ENCODE measurements at places on chromosomes 16 and 17. TPM values are rescaled to one million over a fixed set of nuclear protein-coding genes. Genes with fewer than 3 reads are reported as not detected.

GRCh38 chr17:6796887-6797490, 21.0 kb downstream of the FBXO39 start:
- H3K36me3 ChIP-seq, result no peaks in the 10 kb centered on the region
- no peaks in the 10 kb centered on the region for H3K4me1 ChIP-seq
- H3K27me3 ChIP-seq, result no peaks in the 10 kb centered on the region
- no peak for DNase-seq
- no peak overlapping the region for H3K27ac ChIP-seq
- no peak overlapping the region for H3K4me3 ChIP-seq

Gene HID1
- 2.3 TPM for total RNA-seq

- no peak for DNase-seq
- H3K27ac ChIP-seq, result no peak overlapping the region
- H3K4me1 ChIP-seq, result no peaks in the 10 kb centered on the region
- H3K36me3 ChIP-seq, result no peaks in the 10 kb centered on the region
Measured at GRCh38 chr16:82639666-82640336, 13.0 kb downstream of the CDH13 start.

DNA sequence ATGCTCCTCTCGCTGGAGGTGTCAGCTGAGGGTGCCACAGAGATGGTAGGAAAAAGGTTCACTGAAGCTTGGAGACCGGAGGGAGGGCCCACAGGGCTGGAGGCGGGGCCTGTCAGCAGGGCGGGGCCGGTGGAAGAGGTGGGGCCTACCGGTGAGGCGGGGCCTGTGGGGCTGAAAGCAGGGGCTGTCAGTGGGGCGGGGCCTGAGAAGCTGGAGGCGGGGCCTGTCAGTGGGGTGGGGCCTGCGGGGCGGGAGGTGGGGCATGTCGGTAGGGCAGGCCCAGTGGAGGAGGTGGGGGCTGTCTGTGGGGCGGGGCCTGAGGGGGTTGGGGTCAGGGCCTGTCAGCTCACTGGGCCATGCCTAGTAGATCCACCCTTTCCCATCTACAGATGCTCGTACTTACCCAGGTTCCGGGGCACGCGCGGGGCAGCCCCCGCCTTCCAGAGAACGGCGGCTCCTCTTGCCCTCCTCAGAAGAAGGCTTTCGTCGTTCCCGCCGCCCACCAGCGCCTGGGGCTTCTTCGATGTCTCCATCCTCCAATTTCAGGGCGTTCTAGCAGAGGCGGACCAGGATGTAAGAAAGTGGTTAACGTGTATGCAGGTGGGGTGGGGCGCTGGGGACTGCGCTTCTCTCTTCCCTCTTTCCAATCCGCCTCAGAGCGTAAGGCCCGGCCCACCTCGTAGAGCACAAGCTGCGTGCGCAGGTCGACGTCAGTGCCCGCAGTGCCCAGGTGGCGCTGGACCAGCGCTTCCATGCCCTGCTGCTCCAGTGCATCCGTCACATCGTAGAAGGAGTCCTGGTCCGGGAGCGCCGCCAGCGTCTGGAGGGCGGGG, 9.8 kb downstream of the TMEM208 start:
- peak; percentile 64 for DNase-seq
- H3K27me3 ChIP-seq, result no peaks in the 10 kb centered on the region
- H3K36me3 ChIP-seq, result peaks cover 17% of the 10 kb centered on the region
- no peaks in the 10 kb centered on the region for H3K4me1 ChIP-seq
- no peak overlapping the region for H3K4me3 ChIP-seq

GRCh38 chr17:28747051-28747691, 3.4 kb downstream of the TRAF4 start:
- DNase-seq, result no peak
- no peak overlapping the region for H3K4me3 ChIP-seq
- H3K4me1 ChIP-seq, result peaks cover 36% of the 10 kb centered on the region
- no peaks in the 10 kb centered on the region for H3K36me3 ChIP-seq
- no peaks in the 10 kb centered on the region for H3K27me3 ChIP-seq
- H3K27ac ChIP-seq, result no peak overlapping the region

Gene SOCS1
- total RNA-seq, result 144 TPM

Gene HAS3
- 0.55 TPM for total RNA-seq

- H3K27me3 ChIP-seq, result no peaks in the 10 kb centered on the region
- no peak overlapping the region for H3K4me3 ChIP-seq
- H3K27ac ChIP-seq, result no peak overlapping the region
Measured at GRCh38 chr17:50966163-50966666, 100.1 kb upstream of the TOB1 start.

Gene SMYD4
- total RNA-seq, result 18.7 TPM

GRCh38 chr17:17794382-17794781, 42.4 kb downstream of the SREBF1 start:
- no peak overlapping the region for H3K4me3 ChIP-seq
- no peaks in the 10 kb centered on the region for H3K27me3 ChIP-seq
- no peaks in the 10 kb centered on the region for H3K36me3 ChIP-seq
- no peak overlapping the region for H3K27ac ChIP-seq

DNA sequence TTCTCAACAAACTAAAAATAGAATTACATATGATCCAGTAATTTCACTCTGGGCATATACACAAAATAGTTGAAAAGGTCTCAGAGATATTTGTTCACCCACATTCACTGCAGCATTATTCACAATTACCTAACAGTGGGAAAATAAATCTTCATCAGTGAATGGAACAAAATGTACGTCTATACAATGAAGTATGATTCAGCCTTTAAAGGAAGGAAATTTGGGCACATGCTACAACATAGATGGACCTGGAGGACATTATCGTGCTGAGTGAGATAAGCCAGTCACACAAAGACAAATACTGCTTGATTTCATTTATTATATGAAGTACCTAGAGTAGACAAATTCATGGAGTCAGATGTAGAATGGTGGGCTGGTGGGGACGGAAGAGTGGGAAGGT, 47.0 kb downstream of the MFSD11 start:
- no peak overlapping the region for H3K27ac ChIP-seq
- H3K36me3 ChIP-seq, result peaks cover 6% of the 10 kb centered on the region
- H3K4me3 ChIP-seq, result no peak overlapping the region
- no peaks in the 10 kb centered on the region for H3K4me1 ChIP-seq
- H3K27me3 ChIP-seq, result no peaks in the 10 kb centered on the region
- no peak for DNase-seq

Gene G6PC1
- total RNA-seq, result not detected

DNA sequence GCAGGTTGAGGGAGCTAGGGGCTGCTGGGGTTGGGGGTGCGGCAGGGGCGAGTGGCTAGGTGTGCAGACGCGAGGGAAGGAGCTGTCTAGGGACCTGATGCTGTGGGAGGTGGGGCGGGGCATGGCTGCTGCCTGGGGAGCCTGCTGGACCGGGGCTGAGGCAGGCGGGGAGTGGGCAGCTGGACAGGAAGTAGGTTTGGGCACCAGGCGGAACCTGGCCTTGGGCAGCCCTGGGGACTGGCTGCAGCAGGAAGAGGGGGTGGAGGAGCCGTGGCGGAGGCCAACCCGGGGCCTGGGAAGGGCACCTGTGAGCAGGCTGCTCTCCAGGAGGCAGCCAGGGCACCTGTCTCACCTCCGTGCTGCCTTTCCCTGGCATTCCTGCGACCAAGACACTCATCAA, 5.9 kb upstream of the DNASE1L2 start:
- H3K27ac ChIP-seq, result no peak overlapping the region
- peaks cover 10% of the 10 kb centered on the region for H3K36me3 ChIP-seq
- no peak for DNase-seq
- no peak overlapping the region for H3K4me3 ChIP-seq
- no peaks in the 10 kb centered on the region for H3K4me1 ChIP-seq

GRCh38 chr17:82241926-82242697, 13.3 kb downstream of the SLC16A3 start:
- H3K36me3 ChIP-seq, result peaks cover 45% of the 10 kb centered on the region
- peaks cover 38% of the 10 kb centered on the region for H3K4me1 ChIP-seq
- H3K27me3 ChIP-seq, result no peaks in the 10 kb centered on the region
- H3K27ac ChIP-seq, result peak overlapping the region; percentile 70

GRCh38 chr16:53220585-53220984, 165.8 kb downstream of the CHD9 start:
- no peaks in the 10 kb centered on the region for H3K4me1 ChIP-seq
- no peak overlapping the region for H3K4me3 ChIP-seq
- H3K27ac ChIP-seq, result no peak overlapping the region
- H3K27me3 ChIP-seq, result no peaks in the 10 kb centered on the region
- no peaks in the 10 kb centered on the region for H3K36me3 ChIP-seq

Gene SMPD3
- 0.22 TPM for total RNA-seq

DNA sequence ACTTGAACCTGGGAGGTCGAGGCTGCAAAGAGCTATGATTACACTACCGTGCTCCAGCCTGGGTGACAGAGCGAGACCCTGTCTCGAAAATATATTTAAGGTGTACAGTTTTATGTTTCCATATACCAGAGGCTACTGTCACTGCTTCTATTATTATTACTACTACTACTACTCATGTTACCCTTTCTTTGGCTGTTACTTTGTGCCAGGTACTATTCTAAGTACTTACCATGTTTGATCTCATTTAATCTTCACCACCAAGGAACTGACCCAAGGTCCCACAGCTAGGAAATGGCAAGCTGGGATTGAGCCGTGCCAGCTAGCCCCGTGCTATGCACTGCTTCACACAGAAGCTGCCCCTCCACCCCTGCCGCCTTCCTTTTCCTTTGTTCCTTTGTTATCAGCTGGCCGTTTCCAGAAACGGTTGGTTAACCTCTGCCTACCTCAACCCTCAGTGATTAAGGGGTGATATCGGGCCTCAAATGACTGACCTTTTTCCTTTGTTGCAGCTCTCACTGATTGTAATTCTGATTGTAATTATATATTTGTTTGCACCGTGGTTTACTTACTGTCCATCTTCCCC, 78.4 kb downstream of the ABCC1 start:
- no peaks in the 10 kb centered on the region for H3K27me3 ChIP-seq
- H3K4me3 ChIP-seq, result no peak overlapping the region
- H3K36me3 ChIP-seq, result no peaks in the 10 kb centered on the region

DNA sequence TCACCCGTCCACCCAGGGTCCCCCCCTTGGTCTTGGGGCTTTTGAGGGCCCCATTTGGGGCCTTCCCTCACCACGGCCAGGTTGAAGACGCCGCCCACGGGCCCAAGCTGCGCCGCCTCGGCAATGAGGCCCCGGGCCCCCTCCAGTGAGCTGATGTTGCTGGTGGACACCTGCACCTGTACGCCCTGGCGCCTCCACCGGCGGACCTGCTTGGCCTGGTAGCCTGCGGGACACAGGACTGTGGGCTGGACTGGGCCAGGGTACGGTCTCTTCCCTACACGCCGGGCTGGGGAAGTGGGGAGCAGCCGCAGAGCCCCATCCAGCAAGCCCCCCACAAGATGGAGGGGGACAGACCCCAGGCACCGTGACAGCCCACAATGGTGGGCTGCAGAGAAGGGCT, 15.6 kb downstream of the FASN start:
- peaks cover 9% of the 10 kb centered on the region for H3K36me3 ChIP-seq
- H3K4me1 ChIP-seq, result no peaks in the 10 kb centered on the region

DNA sequence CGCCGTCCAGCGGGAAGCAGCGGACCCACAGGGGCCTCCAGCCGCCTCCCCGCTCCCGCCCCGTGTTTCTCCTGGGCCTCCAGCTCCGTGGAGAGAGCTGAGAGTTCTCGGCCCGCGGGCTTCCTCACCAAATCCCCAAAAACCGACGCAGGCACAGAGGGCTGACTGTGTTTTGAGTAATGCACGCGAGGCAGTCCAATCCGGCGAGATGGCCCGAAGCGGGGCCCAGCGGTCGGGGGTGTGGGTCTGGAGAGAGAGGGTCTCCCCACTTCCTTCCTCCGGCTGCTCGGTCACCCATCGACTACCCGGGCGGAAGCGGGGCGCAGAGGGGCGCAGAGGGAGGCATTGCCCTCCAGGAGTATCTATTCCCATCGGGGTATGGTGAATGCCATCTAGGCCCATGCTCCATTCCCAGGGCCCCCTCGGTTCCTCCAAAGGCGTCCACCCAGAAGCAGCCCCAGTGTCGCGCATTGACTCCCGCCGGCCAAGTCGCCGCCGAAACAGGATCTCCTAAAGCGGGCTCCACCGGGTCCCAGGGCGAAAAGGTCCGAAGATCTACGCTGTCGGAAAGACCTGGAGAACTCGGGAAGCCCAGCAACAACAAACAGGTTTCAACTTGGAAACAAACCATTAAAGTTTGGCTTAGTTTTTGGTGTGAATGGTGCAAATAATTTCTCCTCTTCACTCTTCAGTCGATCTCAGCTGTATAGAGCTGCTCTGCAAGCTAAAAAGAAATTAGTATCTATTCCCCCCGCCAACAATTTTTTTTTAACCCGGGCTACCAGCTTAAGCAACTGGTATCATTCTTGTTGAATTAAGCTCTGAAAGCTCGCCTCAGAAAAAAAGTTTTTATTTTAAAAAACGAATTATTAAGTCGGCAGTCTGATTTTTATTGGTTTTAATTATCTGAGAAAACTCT, 19.2 kb upstream of the HOXB13 start:
- peaks cover 93% of the 10 kb centered on the region for H3K27me3 ChIP-seq
- no peak overlapping the region for H3K27ac ChIP-seq
- H3K36me3 ChIP-seq, result no peaks in the 10 kb centered on the region
- no peak for DNase-seq
- no peak overlapping the region for H3K4me3 ChIP-seq

GRCh38 chr16:5678371-5678770, 580.8 kb upstream of the EEF2KMT start:
- no peak for DNase-seq
- H3K36me3 ChIP-seq, result no peaks in the 10 kb centered on the region
- no peak overlapping the region for H3K27ac ChIP-seq
- no peaks in the 10 kb centered on the region for H3K4me1 ChIP-seq
- no peaks in the 10 kb centered on the region for H3K27me3 ChIP-seq

- H3K36me3 ChIP-seq, result peaks cover 8% of the 10 kb centered on the region
- H3K27ac ChIP-seq, result no peak overlapping the region
- H3K4me3 ChIP-seq, result no peak overlapping the region
- H3K4me1 ChIP-seq, result peaks cover 12% of the 10 kb centered on the region
Measured at GRCh38 chr16:57084996-57085395, 7.4 kb upstream of the CPNE2 start.

DNA sequence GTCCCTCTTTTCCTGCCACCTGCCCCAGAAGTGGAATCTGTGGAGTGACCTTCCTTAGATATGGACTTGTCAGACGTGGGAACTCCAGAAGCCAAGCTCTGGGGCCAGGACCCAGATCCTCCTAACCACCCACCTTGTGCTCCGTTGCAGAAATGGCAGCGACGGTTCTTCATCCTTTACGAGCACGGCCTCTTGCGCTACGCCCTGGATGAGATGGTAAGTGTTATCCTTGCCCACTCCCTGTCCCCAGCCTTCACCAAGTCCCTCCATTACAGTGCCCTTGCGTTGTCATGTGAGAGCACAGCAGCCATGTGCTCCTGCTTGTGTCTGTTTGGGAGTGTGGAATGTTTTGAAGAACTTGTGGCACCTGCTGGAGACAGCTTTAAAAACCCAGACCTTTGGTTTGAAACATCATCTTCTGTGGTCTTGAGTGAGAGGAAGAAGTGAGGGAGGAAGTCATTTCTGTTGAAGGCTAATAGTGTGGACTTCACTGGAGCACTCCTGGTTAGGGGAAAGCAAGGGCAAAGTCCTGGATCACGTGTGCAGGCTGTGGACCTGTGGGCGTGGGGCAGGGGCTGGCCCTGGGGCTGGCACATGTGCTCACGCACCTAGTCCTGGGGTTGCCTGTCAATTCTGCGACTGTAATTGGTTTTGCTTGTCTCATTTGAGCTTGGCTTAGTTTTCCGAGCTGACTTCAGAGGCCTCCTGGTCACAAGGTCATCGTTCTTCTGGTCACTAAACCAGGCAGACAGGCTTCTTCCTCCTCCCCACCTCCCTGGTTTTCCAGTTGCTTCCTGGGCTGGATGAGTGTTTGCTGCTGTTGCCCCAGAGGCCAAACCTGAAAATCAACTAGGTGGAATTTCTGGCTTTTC, 35.8 kb downstream of the MPRIP start:
- H3K27ac ChIP-seq, result no peak overlapping the region
- H3K4me1 ChIP-seq, result peaks cover 17% of the 10 kb centered on the region
- no peak overlapping the region for H3K4me3 ChIP-seq
- DNase-seq, result no peak

GRCh38 chr17:77098884-77099545, 41.8 kb upstream of the SEC14L1 start:
- H3K27me3 ChIP-seq, result no peaks in the 10 kb centered on the region
- peak; percentile 30 for DNase-seq
- no peak overlapping the region for H3K27ac ChIP-seq
- peaks cover 12% of the 10 kb centered on the region for H3K36me3 ChIP-seq

Gene DRC3
- 0.60 TPM for total RNA-seq

Data from CD8-positive, alpha-beta memory T cell (primary cell).